Purkinje cell (primary cell): ENCODE measurements at places on chromosomes 2 and 18. TPM values are rescaled to one million over a fixed set of nuclear protein-coding genes. Genes with fewer than 3 reads are reported as not detected.

LOXHD1 gene
- polyA plus RNA-seq = 0.70 TPM in 1 of 2 replicates, not detected in the other

TXNL4A gene
- polyA plus RNA-seq = 243 and 270 TPM in 2 replicates

IL36G gene
- not detected in 2 replicates for polyA plus RNA-seq

TUBB8B gene
- polyA plus RNA-seq = not detected in 2 replicates

FAM136A gene
- 32.6 and 41.9 TPM in 2 replicates for polyA plus RNA-seq

UBR3 gene
- polyA plus RNA-seq = 78.2 and 86.0 TPM in 2 replicates

TRABD2A gene
- 3.2 TPM in 1 of 2 replicates, not detected in the other for polyA plus RNA-seq

GPR45 gene
- polyA plus RNA-seq = not detected in 2 replicates
